ENCODE measurements at places on chromosomes 1 and 21.

- DNase-seq = no peak
Observed at GRCh38 chr1:245105815-245106410, 48.9 kb upstream of the KIF26B start.

GRCh38 chr1:62271948-62272728 is 47.1 kb downstream of the KANK4 start:
- no peak for DNase-seq

DNA sequence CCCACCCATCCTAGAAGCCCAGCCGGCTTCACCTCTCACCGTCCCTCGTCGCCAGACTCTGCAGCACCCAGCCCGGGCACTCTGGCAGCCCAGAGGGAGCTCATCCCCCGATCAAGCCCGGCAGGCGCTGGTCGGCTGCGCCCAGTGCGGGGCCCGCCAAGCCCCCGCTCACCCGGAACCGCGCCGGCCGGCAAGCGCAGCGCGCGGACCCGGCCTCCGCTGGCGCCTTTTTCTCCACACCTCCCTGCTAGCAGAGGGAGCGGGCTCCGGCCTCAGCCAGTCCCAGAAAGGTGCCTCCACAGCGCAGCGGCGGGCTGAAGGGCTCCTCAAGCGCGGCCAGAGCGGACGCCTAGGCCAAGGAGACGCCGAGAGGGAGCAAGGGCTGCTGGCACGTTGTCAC is 2023.3 kb downstream of the NCAM2 start:
- no peak for DNase-seq

GRCh38 chr1:118535901-118536300 is 350.9 kb upstream of the SPAG17 start:
- DNase-seq = no peak

DNA sequence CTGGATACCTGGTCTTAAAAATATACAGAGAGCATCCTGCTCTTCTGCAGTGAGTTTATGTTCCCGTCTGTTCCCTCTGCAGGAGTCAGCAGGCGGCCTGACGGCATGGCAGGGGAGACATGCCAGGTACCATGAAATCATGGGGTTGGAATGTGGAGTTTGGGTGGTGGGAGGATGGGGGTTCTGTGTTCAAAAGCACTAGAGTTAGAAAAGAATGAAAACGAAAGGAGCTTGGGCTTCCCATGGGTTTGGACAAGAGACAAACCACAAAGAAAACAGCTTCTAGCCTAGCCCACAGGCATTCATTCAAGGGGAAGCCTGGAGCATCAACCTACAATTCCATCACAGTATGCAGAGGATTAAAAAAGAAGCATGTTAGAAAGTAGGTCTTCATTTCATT is 59.9 kb downstream of the WARS2 start:
- DNase-seq = no peak

- DNase-seq = no peak
Observed at GRCh38 chr21:42148097-42148496, 70.8 kb upstream of the ABCG1 start.

GRCh38 chr21:42576639-42577038 is 63.0 kb downstream of the SLC37A1 start:
- no peak for DNase-seq

DNA sequence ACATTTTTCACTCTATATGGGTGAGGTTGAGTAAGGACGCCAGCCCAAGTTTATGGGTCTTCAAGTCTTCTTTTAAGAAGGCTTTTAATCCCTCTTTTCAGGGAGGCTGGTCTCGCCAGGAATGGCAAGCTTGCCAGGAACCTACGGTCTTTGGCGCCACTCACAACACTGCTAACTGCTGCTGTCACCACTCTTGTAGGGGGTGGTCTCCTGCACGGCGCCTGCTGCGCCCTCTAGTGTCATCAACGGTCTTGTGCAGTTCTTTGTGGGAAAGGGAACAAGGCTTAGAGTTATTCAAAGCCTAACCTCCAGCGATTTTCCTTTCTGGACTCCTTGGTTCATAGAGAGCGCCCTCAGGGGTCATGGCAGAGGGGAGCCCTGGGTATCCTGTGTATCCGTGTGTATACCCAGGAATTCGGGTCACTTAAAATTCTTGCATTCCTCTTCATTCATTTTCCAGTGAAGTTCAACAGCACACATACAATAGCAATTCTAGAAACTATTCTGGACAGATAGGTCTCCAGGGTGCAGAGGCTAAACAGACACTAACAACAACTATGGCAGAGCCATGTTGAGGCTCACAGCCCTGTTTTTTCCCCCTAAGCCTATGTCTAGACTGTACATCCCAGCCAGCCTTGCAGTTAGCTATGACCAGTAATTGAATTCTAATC is 392.8 kb upstream of the CAMK1G start:
- no peak for DNase-seq

DNA sequence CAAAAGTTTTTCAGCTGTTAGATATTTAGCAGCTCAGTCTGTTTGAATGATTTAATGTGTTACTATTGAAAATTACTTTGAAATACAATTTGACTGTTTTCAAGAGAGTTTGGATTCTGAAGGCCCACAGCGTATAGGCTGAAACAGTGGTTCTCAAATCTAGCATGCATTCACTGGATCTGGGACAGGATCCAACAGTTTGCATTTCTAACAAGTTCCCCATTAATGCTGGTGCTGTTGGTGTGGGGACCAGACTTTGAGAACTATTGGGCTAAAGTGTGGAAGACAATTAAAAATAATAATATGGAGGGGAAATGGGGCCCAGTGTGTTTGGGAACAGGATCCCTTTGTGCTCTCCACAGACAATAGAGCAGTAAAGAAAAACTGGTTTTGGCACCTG is 31.9 kb downstream of the ITSN1 start:
- no peak for DNase-seq

DNA sequence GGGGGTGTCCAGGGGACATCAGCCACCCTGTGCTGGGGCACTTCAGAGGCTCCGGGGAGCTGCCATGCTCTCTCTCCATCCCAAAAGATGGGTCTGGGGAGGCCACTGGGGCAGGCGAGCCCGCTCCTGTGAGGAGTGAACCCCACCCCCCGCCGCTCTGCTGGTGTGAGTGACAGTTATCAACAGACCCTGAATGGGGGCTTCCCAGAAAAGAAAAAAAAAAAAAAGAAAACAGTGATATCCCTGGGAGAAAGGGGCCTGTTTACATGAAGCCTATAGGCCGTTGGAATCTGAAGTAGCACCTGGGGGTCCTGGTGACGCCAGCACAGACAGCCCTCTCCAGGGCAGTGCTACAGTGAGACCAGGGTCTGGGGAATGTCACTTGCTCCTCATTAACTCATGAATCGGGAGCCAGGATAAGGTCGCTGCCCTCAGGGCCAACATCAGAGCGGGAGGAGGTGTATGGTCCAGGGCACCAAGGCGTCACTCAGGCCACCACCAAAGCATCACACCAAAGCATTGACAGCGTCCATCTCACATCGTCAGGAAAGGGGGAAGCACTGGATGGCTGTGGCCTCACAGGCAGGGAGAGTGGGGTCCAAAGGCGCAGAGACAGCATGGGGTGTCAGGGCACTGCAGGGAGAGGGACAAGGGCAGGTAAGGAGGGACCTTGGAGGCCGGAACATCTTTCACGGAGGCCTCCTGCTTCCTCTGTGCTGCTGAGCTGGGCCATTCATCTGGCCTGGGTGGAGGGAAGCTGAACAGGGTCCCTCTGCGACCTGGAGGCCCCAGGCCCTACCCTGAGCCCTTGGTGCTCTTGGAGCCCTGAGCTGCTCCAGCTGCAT is 8.4 kb upstream of the NPHP4 start:
- no peak for DNase-seq

DNA sequence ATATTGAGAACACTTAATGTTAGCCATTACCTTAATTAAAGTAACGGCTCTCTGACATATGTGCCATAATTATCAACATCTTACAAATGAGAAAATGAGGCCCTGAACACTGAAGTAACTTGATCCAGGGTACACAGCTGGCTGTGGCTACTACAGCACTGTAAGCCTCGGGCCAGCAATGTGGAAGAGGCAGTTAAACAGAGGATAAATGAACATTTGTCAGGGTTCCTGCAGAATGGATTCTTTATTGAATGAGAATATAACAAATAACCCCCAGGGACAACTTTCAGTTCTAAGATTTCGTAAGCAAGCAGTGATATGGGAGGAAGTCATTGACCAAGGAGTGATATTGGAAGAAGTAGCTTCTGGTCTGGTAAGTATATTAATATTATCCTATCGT is 70.5 kb upstream of the SCYL3 start:
- no peak for DNase-seq

- no peak for DNase-seq
Observed at GRCh38 chr1:86914601-86914997, at the start of gene HS2ST1. HS2ST1 (plus strand) TSS chr1:86914635.

DNA sequence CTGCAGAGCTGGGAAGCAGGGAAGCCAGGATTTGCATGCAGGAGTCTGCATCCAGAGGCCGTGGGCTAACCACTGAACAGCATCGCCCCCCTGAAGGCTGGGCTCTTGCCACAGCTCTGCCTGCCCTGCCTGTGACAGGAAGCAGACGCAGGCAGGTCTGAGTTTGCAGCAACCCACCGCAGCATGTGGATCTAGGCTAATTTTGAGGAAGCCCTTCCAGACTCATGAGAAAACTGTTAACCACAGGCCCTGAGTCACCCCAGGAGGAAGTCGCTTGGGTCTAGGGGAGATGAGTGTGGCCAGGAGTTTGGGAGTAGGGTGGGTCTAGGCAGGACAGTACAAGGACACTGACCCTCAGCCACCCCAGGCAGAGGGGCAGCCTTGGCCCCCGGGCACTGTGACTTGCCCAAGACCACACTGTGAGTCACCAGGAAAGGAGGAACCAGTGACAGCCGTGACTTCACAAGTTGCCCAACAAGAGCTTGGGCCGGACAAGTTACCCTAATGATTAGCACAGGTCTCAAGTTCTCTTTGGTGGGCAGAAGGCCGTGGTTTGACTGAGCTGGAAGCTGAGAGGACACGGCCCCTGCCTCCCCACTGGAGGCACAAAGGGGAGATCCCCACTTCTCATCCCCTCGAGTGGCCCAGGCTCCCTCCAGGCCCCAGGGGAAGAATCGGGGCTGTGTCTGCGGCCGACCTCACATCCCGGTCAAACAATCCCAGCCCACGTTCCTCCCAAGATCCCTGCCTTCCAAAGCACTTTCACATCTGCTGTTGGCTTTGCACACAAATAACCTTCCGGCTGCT is 826 bp downstream of the LAPTM5 start:
- DNase-seq = peak; percentile 62

DNA sequence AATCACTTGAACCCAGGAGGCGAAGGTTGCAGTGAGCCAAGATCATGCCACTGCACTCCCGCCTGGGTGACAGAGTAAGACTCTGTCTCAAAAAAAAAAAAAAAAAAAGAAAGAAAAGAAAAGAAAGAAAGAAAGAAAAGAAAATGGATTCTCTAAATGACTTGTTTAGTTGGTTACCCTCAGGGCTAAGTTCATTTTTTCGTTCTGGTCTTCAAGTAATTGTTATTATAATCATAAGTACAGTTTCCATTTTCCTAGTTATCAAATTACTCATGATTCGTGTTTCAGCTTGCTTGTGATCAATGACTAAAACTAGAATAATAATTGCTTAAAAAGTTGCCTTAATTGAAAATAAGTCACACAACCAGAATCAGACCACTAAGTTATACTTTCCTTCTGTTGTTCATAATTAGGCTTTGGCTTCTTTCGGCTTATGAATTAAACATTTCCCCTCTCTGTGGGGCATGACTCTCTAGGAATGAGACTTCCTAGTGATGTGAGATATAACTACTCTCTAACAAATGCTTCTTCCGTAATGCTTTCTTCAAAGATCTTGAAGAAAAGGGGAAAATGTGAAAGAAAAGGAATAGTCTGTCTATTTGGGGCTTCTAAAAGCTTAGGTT is 9.6 kb upstream of the RLF start:
- no peak for DNase-seq

DNA sequence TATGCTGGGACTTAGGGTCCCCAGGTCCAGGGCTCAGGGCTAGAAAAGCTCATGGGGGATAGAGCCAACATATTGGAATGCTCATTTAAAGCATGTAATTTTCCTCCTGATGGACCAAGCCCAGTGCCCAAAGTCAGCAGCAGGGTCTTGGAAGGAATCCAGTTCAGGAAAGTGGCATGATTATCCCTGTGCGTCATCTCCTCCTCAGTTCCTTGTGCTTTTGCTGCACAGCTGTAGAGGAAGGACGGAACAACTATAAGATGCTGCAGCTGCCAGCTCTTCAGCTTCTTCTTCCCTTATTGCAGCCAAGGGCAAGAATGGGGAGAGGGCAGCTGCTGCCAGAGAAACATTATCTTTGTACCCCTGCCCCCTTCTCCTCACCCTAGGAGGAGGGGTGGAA is 58.4 kb downstream of the OVGP1 start:
- no peak for DNase-seq

GRCh38 chr1:230509281-230509977 is 83.3 kb upstream of the PGBD5 start:
- DNase-seq = no peak

GRCh38 chr1:244160455-244161235 is 109.6 kb downstream of the ZBTB18 start:
- peak; percentile 6 for DNase-seq

GRCh38 chr1:68453060-68453670 is 3.4 kb upstream of the RPE65 start:
- DNase-seq = no peak

DNA sequence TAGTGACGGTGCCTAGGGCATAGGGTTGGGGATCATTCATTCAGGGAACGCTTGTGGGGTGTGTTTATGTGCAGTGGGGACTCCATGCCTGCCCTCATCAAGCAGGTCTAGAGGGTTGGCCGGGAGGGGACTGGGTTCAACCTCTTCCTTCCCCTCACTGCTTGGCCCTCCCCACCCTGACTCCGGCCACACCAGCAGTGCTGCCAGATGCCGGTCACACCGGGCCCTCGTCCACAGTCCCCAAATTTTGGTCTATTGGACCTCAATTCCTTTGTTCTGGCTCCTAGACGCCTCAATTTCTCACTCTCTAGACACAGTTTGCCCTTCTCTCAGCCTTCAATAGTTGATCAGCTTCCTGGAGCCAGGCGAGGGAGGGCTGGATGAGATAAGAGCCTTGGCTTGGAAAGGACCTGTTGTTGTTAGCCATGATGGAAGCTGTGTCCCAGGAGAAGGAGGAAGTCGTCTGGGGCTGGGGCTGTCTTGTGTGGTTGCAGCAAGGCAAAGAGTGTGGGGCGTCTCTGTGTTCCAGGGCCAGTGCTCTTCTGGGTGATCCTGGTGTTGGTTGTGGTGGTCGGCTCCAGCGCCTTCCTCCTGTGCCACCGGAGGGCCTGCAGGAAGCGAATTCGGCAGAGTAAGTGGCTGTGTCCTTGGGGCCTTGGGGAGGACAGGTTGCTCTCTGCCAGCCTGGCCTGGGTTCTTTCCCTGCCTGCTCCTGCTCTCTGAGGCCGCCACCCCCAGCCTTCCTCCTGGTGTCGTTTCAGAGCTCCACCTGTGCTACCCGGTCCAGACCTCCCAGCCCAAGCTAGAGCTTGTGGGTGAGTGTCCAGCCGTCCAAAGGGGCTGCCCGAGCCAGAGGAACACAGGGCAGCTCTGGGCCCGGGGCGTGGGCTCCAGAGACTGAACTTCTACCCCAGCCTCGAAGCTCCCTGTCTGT is 41.1 kb upstream of the TNFRSF1B start:
- DNase-seq = no peak

- no peak for DNase-seq
Observed at GRCh38 chr1:110233861-110234260, 23.7 kb downstream of the KCNC4 start.

GRCh38 chr21:26652854-26653253 is 79.8 kb upstream of the CYYR1 start:
- DNase-seq = no peak

GRCh38 chr1:78047631-78048030 is 1.9 kb downstream of the GIPC2 start:
- DNase-seq = no peak

All from stimulated activated naive CD4-positive, alpha-beta T cell treated with Interleukin-2 at 50 U/mL for 16 hours (primary cell).